ENCODE measurements at places on chromosomes 3 and 15.

DNA sequence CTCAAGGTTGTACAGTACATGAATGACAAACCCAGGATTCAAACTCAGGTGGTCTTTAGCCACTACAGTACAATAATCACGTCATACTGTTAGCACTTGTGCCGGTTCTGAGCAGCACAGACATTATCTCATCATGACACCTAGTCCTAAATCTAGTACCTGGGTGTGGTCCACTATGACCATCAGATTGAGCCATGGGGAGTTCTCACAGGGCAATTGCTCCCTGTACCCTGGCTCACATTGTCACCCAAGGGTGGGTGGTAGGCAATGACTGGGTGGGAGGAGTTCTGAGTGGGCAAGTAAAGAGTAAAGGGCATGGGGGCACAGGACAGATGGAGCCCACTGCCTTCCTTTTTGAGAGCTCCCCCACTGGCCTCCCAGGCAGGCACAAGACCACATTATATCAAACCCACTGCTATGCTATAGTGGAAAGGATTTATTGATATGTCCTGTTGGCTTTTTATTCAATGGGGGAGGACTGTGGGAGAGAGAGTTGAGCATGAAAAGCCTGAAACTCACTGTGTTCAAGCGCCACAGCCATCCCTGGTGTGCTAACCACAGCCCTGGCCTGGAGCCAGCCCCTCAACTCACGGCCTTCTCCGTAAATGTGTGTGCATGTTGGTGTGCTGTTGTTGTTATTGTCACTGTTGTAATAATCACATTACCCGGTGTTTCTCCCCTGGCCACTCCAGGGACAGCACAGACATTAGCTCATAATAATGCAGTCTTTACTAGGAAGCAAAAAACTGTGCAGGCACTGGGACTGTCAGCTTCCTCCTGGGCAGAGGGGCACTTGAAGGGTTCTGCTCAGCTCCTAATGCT is 27.3 kb downstream of the ADCY5 start:
- no peak for DNase-seq

DNA sequence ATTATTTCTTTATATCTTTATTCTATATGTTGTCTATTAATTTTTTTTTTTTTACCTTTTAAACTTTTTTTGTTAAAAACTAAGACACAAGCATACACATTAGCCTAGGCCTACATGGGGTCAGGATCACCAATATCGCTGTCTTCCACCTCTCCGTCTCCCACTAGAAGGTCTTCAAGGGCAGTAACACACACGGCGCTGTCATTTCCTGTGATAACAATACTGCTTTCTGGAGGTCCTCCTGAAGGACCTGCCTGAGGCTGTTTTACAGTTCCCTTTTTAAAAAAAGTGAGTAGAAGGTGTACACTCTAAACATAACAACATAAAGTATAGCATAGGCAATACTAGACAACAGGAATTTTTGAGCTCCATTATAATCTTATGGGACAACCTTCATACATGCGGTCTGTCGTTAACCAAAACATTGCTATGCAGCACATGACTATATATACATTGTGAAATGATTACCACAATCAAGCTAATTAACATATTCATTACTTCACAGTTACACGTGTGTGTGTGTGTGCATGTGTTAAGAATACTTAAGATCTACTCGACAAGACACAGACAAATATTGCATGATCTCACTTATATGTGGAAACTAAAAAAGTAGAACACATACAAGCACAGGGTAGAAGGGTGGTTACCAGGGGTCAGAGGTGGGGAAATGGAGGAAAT is 20.8 kb downstream of the RAB6B start:
- DNase-seq, result no peak

DNA sequence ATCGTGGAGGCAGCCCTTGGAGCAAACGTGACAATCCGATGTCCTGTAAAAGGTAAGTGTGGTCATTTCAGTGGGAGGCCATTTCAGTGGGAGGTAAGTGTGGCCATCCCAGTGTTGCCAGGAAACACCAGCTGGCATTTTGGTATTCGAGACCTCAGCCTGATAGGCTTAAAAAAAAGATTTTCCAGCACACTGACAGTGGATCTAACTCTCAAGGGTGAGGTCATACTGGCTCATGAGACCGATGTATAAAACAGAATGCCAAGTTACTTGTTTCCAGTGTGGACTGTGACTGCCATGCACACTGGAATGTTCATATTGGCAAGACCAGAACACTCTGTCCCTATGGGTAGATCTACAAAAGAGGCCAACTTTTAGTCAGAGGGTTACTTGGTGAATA is 244.4 kb upstream of the GOLGA6L4 start:
- no peak for DNase-seq

DNA sequence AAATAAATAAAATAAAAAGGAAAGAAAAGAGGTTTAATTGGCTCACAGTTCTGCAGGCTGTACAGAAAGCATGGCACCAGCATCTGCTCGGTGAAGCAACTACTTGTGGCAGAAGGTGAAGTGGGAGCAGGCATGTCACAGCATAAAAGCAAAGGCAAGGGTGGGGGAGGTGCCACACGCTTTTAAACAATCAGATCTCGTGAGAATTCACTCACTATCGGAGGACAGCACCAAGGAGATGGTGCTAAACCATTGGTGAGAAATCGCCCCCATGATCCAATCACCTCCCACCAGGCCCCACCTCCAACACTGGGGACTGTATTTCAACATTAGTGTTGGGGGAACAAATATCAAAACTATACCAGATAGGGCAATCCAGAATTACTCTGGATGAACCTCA is 15.3 kb downstream of the SCG3 start:
- DNase-seq, result no peak

- DNase-seq, result no peak
Measured at GRCh38 chr3:38165722-38166387, 518 bp downstream of the OXSR1 start.

Measured in activated CD4-positive, CD25-positive, alpha-beta regulatory T cell treated with anti-CD3 and anti-CD28 coated beads, Interleukin-2, amount 50 U/mL, for 16 hours (primary cell).